ENCODE measurements at places on chromosomes 3 and 15.

- DNase-seq = no peak
Observed at GRCh38 chr3:51798411-51798963, 19.4 kb upstream of the IQCF6 start.

DNA sequence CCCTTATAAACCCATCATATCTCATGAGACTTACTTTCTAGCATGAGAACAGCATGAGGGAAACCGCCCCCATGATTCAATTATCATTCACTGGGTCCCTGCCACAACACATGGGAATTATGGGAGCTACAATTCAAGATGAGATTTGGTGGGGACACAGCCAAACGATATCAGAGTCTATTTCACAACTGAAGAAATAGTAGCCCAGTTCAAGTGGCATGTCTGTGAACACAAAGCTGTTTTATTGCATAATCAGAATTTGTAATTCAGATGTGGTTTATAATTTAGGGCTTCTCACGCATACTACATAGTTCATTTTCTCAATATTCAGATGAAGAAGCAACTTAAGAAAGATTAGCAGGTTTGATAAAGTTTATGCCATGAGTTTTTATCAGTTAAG is 1188.0 kb upstream of the ALCAM start:
- DNase-seq = no peak

DNA sequence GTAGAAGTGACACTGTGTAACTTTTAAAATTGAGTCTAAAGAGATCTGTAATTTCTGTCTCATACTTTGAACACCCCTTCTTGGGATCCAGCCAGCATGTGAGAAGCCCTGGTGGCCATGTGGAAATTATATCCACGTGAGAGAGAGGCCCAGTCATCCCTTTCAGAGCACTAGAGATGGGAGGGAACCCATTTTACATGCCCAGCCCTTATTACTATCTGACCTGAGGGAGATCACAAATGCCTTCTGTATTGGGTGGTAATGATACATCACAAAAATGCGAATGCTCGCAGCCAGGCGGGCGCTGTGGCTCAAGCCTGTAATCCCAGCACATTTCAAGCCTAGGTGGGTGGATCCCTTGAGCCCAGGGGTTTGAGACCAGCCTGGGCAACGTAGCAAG is 27.3 kb upstream of the TRAK1 start:
- no peak for DNase-seq

- DNase-seq = no peak
Observed at GRCh38 chr3:14946739-14947099, 664 bp upstream of the NR2C2 start.

- DNase-seq = no peak
Observed at GRCh38 chr3:124791639-124792151, 61.4 kb downstream of the UMPS start.

GRCh38 chr3:119856695-119857094 is 74.8 kb downstream of the NR1I2 start:
- DNase-seq = no peak

GRCh38 chr3:12155828-12156227 is 2.9 kb downstream of the TIMP4 start:
- DNase-seq = no peak

DNA sequence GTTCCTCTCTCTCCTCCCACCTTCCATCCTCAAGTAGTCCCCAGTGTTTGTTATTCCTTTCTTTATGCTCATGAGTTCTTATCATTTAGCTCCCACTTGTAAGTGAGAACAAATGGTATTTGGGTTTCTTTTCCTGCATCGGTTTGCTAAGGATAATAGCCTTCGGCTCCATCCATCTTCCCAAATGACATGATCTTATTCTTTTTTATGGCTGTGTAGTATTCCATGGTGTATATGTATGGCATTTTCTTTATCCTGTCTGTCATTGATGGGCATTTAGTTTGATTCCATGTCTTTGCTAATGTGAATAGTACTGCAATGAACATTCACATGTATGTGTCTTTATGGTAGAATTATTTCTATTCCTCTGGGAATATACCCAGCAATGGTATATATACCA is 62.4 kb upstream of the CFAP161 start:
- DNase-seq = no peak

- DNase-seq = no peak
Observed at GRCh38 chr15:77580996-77581682, 51.6 kb downstream of the LINGO1 start.

DNA sequence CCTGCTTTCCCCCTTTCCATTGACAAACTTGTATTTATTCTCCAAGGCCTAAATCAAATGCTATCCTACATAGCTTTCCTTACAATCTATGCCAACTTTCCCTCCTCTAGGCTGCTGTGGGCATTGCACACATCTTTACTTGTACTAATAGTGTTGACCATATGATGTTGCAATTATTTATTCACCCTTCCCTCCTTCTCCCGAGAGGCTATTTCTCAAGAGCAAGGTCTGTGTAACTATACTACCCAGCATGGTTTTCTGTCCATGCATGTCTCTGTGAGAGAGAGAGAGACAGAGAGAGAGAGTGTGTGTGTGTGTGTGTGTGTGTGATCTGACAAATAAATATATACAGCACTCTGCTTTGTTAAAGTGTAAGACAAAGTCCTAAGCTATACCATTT is 63.8 kb downstream of the GTPBP8 start:
- no peak for DNase-seq

GRCh38 chr15:68277131-68277602 is 378 bp upstream of the FEM1B start:
- no peak for DNase-seq

GRCh38 chr15:67924359-67924974 is 84.6 kb upstream of the RNU6-1 start:
- no peak for DNase-seq

GRCh38 chr3:43907508-43907858 is 216.7 kb downstream of the ABHD5 start:
- no peak for DNase-seq

All from stimulated activated CD4-positive, alpha-beta T cell treated with anti-CD3 and anti-CD28 coated beads, Interleukin-1b, Interleukin-23, amount 100 ng/mL, for 4 hours (primary cell).